ENCODE measurements at places on chromosomes 3 and 15.

GRCh38 chr3:152266221-152266995 lies 2.3 kb upstream of the MBNL1 start:
- DNase-seq, result no peak

DNA sequence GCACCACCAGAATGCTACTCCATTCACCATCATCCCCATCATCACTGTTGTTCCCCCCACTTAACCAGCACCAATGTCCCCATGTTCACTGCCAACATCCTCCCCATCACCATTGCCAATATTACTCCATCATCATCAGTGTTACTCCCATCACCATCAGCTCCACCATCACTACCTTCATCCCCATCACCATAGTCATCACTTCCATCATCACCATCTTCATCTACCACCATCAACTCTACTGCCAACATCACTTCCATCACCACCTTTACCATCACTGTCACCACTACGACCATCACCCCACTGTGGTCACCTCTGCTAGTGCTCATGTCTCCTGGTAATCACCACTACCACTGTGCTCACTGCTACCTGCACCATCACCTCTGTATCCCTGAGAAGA lies 47.2 kb upstream of the TMEM115 start:
- DNase-seq, result no peak

DNA sequence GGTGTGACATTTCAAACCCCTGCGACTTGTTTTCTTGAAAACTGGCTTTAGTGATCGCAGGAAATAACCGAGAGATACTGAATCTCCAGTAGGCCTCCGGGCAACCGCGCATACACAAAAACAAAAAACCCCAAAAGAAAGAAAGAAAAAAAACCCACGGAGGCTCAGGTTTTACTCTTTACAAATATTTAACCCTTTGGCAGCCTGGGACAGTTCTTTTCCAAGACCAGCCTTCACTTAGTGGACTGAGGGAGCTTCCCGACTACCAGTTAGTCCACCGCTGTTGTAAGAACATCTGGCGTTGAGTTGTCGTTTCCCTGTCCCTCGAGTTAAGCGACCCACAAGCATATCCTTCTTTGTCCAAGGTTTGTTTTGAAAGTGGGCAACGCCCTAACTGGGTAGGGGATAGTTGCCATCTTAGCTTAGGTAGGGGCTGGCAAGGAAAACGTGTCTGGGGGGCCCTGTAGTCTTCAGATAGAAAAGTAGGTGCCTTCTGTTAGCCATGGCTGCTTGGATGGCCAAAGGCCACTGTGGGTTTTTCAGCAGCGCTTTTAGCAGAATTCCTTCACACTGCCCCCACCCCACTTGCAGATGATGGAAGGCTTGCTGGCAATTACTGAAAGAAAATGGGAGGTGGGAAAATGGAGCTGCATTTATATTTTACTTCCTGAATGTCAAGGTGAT lies 6.9 kb downstream of the ISL2 start:
- DNase-seq, result no peak

DNA sequence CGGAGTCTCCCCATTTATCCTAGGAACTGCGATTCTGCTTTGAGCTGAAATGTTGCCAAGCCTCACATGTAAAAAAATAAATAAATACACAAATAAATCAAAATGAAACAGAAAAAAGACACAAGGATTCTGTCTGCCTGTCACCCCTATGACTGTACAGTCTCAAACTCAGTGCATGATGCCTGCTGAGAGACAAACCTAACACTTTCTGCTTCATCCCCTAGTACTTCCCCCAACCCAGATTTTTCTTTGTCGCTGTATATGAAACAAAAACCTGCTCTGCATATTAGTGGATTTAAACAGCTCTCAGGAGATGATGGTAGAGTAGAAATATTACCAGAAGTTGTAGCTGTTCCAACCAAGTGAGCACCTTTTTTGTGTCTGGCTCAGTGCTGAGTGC lies 530.7 kb upstream of the CFAP20DC start:
- no peak for DNase-seq

DNA sequence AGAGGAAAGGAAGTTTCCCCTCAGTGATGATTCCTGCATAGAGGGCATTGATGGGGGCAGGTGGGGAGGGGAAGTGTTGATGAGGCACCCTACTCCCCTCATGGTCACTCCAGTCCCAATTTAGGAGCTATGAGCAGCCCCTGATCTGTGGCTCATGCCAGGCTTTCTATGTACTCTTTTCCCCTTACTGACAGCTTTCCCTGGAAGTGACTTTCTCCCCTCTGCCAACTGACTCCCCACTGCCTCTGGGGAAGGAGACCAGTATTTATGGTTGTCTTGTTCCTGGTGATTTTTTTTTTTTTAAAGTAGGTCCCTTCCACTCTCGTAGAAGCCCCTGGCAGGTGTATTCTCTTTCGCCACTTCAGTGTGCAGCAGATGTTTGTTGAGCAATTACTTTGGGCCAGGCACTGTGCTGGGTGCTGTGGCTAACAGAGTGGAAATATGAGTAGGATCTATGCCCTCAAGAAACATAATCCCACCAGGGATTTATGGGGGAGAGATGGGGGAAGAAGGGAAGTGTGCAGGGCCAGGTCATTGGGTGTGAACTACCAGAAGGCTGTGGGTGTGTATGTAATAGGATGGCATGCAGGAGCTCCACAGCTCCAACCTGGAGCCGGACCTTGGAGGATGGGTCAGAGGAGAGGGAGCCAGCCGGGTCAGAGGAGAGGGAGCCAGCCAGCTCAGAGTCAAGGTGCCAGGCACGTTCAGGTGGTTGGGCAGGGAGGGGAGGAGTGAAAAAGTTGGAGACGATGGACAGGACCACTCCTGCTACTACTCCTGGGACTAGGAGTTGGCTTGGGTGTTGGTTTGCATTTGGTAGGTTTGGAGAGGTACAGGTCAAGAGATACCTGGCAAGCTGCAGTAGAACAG lies 3.5 kb downstream of the SMAD6 start:
- no peak for DNase-seq

- peak; percentile 97 for DNase-seq
Measured at GRCh38 chr3:5187156-5187919, at the start of gene EDEM1. TSS of gene EDEM1 (plus strand) at chr3:5187707. CDS start at chr3:5187806, 99 bp downstream.

Measured in chondrocyte (in vitro differentiated cells).